Foreskin fibroblast (primary cell): ENCODE measurements at places on chromosomes 16 and 17.

GRCh38 chr17:27610304-27610677 is 20.7 kb upstream of the LGALS9 start:
- no peak for DNase-seq

GRCh38 chr17:4307179-4307930 is 43.6 kb upstream of the ANKFY1 start:
- no peak for DNase-seq

DNA sequence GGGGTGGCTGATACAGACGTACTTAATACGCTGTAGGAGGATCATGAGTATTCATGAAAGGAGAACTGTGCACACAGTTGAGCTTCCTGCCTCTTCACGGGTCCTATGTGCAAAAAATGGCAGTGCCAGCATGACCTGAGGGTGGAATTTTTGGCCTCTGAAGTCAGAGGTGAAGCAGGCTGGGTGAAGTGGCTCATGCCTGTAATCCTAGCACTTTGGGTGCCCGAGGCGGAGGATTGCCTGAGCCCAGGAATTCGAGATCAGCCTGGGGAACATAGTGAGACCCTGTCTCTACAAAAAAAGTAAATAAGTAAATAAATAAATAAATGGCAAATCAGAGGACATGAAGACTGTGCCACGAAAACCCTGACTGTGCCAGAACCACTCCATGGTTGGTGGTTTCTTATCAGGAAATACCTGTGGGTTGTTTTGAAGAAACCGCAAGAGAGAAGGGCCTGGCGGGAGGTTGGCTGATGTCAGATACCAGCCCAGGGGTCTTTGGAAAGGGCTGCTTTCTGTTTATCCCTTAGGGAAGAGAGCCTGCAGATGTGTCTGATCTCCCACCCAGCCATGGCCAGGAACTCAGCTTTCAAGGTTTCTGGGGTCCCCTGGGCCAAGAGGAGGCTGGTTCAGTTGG is 3.4 kb downstream of the ASPSCR1 start:
- DNase-seq: no peak

DNA sequence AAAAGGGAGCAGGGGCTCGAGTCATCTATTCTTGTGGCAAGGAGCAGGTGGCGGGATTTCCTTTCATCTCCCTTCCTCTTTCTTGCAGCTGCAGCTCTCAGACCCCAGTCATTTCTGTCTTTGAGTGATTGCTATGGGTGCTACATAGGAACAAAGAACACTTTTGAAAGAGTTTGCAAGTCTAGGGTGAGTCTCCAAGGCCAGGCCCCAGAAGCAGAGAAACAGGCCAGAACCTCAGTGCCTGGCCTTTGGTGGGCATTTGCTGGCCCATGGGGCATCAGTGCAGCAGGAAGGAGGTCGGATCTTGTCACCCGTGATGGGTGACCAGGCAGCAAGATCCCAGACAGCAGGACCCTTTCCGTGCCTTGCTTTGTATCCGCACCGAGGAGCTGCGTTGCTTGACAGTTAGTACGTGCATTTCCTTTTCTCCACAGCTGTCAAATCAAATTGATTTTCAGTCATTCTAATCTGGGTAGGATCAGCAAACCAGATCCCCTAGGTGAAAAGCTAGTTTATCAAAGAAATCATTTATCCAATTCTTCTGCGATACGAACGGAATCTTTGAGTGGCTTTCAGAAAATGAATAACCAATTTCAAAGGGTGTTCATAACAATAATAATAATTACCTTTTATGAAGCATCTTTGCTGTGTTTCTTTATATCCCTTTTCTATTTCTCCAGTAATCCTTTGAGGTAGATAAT is 244.6 kb upstream of the MAF start:
- no peak for DNase-seq

DNA sequence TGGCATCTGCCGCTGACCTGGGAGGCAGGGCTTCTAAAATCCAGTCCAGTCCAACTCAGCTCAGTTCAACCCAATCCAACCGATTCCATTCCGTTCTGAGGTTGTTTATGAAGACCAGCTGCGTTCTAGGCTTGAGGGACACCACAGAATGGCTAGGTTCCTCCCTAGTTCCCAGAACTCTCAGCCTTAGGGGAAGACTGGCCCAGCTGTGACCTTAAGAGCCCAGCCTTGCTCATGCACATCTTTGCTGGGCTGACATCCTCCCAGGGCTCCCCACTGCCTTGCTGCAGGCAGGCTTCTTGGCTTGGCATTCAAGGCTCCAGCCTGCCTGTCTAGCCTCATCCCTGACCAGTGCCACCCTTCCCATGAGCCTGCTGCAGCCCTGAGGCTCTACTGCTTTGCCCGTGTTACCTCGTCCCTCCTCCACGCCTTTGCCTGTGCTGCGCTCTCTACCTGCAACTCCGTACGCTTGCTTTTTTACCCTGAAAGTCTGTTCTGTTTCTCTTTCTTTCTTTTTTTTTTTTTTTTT is 7.9 kb downstream of the SLC12A3 start:
- DNase-seq: no peak

- DNase-seq: no peak
Measured at GRCh38 chr16:60648290-60648689, 1387.9 kb downstream of the CDH8 start.

DNA sequence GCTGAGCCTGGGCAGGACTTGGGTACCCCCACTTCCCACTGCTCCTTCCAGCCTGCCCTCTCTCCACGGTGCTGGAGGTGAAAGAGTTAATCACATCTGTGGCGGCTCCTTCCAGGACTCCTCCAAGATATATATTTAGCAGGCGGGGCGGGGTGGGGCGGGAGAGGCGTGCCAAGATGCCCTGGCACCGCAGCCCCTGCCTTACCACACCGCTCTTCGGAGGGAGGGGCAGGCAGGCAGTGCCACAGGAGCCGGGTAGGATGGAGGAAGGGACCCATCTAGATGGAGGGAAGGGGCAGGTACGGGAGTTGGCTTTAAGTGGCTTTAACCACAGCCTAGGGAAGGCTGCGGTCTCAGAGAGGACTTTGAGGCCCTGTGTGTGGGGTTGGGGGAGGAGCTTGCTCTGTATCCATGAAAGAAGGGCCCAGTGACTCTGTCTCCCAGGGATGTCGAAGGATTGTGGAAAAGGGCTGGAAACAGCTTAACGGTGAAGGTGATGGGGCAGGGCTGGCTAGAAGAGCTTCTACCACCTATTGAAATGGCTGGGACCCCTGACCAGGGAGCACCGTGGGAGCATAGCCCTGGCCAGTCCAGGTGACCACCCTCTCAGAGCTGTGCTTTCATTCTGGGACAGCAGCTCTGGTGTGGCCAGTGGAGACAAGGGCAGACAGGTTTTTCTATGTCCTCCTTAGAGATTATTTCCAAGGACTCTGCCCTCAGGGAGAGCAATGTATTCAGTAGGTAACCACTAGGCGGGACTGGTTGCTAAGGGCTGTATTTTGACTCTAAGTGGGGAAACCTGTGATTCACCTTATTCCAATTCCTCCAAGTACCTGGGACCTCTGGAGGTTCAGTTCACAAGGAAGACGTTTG is 13.0 kb downstream of the GPR142 start:
- no peak for DNase-seq

- DNase-seq: peak; percentile 39
Measured at GRCh38 chr17:8611137-8611536, 19.4 kb downstream of the MYH10 start.

DNA sequence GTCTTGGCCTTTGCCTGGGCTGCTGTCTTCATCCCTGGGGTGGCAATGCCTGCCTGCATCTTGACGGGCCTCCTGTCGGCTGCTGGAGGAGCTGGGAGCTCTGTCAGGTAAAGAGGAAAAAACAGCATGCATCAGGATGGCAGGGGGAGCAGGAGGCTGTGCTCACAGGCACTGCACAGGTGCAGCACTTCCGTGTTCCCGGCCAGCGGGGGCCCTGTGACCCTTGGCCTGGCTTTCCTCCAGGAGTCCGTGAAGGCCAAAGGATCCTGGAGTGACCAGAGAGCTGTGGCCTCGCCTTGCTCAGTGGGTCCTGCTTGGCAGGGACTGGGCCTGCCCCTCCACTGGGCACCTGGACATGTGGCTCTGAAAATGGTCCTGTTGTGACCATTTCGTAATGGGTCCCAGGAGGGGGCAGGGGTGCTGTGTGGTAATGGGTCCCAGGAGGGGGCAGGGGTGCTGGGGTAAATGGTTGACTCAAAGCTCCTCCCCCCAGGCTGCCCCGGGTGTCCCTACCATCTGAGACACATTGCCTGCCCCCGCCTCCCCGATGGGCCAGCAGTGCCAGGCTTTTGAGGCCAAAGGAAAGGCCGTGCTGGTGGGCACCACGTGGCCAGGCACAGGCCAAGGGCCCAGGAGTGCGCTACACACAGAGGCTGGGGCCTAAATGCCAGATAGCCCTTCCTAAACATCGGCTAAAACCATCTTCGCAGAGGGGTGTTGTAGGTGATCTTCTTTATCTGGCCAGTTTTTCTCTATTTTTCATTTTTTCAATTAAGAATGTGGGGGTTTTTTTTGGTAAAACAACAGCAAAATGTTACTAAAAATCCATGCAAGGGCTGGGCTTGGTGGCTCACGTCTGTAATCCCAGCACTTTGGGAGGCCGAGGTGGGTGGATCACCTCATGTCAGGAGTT is 4.0 kb upstream of the FASN start:
- DNase-seq: no peak

DNA sequence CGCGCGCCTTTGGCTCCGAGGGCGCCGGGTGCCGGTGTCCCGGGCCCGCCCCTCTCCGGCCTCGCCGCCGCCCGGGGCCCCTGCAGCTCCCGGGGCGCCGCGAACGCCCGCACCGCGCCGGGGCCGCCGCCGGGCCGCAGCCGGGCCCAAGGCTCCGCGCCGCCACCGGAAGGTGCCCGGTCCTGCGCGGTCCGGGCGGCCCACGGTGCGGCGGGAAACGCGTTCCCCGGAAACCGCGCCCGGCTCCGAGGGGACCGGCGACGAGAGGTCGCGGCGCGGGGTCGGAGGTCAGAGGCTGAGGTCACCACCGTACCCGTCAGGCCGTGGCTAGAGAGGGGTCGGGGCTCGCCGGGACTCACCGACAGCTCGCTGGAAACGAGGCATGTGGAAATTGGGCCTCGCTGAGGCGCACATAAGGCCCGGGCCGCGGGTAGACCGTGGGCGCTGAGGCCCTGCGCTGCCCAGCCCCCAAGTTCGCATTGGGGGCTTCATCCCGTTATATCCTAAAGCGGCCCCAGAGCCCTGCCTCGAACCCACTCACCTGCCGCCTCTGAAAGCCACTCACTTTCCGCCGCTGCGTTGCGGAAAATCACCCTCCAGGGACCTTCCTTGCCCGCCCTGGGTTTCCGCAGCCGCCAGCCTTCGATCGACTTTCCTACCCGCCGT is at the start of gene DUS1L:
TSS of gene DUS1L (minus strand) at position 167 of the 666 bp plus-strand sequence. CDS start 745 bp downstream, outside the sequence.
- peak; percentile 52 for DNase-seq

GRCh38 chr16:81901484-81901883 is 109.8 kb downstream of the SDR42E1 start:
- DNase-seq: no peak

DNA sequence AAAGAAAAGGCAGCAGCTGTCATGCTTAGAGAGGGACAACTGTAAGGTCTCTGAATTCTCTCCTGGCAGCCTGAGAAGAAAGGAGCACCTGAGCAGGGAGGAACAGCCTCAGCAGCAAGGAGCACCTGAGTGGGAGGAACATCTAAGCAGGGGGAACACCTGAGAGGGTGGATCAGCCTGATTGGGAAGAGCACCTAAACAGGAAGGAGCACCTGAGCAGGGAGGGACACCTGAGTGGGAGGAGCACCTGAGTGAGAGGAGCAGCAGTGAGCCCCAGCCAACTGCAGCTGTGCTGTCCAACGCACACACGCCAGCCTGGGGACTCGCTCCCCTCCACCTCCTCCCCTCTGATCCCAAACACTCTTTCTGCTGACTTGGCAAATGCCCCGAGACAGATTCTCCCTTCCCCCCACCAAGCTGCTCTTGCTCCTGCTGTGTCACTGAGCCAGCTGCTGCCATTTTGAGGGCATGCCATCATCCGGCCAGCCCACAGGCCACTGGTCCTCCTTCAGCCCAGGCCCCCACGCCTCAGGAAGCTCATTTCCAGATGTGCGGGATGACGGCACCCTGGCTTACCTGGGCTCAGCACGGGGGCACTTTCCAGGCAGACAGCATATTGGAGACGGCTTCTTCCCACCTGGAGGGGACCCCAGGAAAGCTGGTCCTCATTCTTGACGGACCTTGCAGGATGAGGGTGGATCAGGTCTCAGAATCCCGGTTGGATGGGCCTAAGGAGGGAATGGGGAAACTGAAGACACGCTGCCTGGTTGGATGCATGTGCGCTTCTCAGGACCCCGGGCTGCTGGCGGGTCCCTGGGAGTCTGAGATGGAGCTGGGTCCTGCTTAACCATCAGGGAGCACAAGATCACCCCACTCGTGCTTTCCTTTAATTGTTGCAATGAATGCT is 57.7 kb upstream of the RBFOX3 start:
- no peak for DNase-seq

DNA sequence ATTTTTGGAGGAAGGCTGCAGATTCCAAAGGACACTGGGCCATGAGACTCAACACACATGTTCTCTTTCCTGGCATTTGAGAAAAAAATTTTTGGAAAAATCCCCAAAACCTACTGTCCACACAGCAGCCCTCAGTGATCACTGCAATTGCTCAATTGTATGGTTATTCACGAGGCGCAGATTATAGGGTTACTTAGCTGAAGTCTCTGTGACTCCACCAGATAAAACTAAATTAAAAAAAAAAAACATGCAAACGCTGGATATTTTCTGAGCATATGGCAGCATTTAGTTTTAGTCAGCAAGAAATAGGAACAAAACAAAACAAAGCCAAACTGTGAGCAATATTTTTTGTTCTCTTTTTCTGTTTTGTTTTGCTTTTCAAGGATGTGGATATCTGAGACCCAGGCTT is 83.8 kb upstream of the FAM20A start:
- DNase-seq: no peak

GRCh38 chr17:78357177-78357586 is 2.7 kb downstream of the SOCS3 start:
- DNase-seq: peak; percentile 87

DNA sequence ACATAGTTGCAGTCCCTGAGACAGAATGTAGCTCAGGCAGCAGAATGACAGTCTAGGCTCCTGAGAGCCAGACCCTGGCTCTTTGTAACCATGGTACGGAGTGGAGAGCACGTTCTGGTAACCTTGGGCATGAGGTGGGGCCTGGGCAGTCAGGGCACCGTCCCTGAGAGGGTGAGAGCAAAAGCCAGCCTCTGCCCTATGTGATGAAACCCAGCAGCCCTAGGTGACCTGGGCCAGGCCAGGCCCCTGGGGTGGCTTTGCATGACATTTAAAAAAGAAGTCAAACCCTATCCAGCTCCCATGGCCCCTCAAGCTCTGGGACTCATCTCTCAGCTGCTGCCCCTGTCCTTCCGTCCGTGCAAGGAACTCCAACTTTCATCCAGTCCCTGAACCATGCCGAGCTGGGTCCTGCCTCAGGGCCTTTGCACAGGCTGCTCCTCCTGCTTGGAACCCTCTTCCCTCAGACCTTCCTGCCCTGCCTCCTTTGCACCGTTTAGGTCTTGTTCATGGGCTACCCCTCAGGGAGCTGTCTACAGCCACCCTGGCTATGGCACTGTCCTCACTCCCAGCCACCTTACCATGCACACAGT is 188.6 kb downstream of the NTN1 start:
- DNase-seq: no peak

DNA sequence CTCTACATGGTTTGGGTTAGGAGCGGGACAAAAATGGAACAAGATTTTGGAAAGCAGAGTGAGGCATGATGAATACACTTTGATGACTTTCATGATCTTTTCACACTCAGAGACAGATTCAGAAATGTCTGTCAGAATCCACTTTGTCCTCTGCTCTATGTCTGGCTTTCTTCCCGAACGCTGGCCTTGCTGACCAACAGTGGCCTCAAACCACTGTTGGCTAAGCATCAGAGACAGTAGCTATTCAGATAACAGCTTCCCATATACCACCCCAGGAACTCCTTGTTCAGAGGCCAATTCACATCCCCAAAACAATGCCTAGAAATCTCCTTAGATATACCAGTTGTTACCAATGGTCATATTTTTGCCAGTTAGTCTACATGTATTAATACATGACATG is 40.9 kb downstream of the FBXL20 start:
- no peak for DNase-seq
